ENCODE measurements at places on chromosomes 7 and 10. TPM values are rescaled to one million over a fixed set of nuclear protein-coding genes. Genes with fewer than 3 reads are reported as not detected.

MYH16 gene
- total RNA-seq = not detected

HOXA10 gene
- total RNA-seq = under 0.01 TPM

EFCAB10 gene
- total RNA-seq = not detected

MBL2 gene
- not detected for total RNA-seq

CUZD1 gene
- total RNA-seq = 0.18 TPM

CAMK2B gene
- total RNA-seq = 0.97 TPM

PNLIPRP2 gene
- not detected for total RNA-seq

JAKMIP3 gene
- total RNA-seq = 0.16 TPM

OR13A1 gene
- not detected for total RNA-seq

BMPER gene
- 23.5 TPM for total RNA-seq

POLR2J gene
- total RNA-seq = 26.4 TPM

GPNMB gene
- 17.7 TPM for total RNA-seq

NEBL gene
- 3.2 TPM for total RNA-seq

PNLIPRP3 gene
- not detected for total RNA-seq

PDLIM1 gene
- 82.3 TPM for total RNA-seq

WNT2 gene
- not detected for total RNA-seq

MPP7 gene
- total RNA-seq = not detected

ZMIZ2 gene
- 11.7 TPM for total RNA-seq

CPA1 gene
- not detected for total RNA-seq

CYP3A5 gene
- not detected for total RNA-seq

CYTH3 gene
- total RNA-seq = 46.7 TPM

SPDYE9 gene
- not detected for total RNA-seq

SUPV3L1 gene
- 13.2 TPM for total RNA-seq

UPK3BL2 gene
- 0.65 TPM for total RNA-seq

SDK1 gene
- total RNA-seq = 0.72 TPM

EGFR gene
- total RNA-seq = 49.9 TPM

GSAP gene
- 0.18 TPM for total RNA-seq

AIMP2 gene
- 55.2 TPM for total RNA-seq

ACBD7 gene
- 0.16 TPM for total RNA-seq

NRAP gene
- not detected for total RNA-seq

ASB10 gene
- not detected for total RNA-seq

SORCS1 gene
- total RNA-seq = not detected

PODXL gene
- 10.9 TPM for total RNA-seq

SUN3 gene
- not detected for total RNA-seq

PRTFDC1 gene
- total RNA-seq = 14.6 TPM

CNTNAP2 gene
- under 0.01 TPM for total RNA-seq

GNAT3 gene
- not detected for total RNA-seq

SLC18A3 gene
- total RNA-seq = 1.3 TPM

RAB18 gene
- total RNA-seq = 47.3 TPM

SFTPA2 gene
- not detected for total RNA-seq

LZTS2 gene
- 89.7 TPM for total RNA-seq

C10orf71 gene
- not detected for total RNA-seq

CLCN1 gene
- not detected for total RNA-seq
